Suprapubic skin (tissue), 4 donors: ENCODE measurements at places on chromosomes 11 and 22. TPM values are rescaled to one million over a fixed set of nuclear protein-coding genes. Genes with fewer than 3 reads are reported as not detected.

GRCh38 chr11:33906484-33907186 is 14.8 kb upstream of the LMO2 start:
- DNase-seq, result no peak

- DNase-seq, result no peak
These were observed 43.0 kb upstream of the API5 start for GRCh38 chr11:43268786-43269185.

DNA sequence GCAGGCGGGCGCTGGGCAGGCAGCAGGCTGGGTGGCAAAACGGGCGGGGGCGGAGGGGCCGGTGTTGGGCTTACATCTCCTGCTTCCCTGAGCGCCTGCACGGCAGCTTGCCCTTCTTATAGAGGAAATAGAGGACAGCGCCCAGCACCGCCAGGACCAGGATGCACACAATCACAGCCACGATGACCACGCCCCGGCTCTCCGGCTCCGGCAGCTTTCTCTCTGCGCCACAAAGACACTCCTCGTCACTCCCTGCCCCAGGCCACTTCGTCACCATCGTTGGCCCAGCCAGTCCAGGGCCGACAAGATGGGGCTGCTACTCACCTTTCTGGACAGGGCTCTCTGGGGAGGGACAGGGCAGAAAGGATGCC is 6.3 kb downstream of the MCAM start:
- no peak for DNase-seq

DNA sequence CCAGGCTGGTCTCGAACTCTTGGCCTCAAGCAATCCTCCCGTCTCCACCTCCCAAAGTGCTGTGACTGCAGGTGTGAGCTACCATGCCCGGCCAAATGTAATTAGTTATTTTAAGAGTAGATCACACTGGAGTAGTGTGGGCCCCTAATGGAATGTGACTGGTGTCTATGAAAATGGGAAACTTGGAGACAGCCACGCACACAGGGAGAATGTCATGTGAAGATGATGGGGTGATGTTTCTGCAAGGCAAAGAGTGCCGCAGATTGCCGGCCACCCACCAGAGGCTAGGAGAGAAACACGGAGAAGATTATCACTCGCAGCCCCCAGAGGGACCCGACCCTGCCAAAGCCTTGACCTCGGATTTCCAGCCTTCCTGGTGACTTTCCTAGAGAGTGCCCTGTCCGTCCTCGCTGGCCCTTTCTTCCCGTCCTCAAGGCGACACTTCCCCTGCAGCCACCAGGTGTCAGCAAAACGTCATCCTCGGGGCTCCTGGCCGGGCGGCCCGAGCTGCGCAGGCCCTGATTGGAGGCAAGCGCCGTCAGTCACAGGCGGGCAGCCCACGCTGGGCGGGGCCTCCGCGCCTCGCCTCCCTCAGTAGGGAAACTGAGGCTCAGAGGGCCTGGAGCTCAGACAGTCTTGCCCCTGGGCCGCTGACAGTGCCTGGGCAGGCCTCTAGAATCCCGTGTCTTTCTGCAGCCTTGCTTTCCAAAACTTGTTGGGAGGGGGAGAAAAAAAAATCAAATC is 16.3 kb downstream of the CRYBB2 start:
- no peak for DNase-seq

Gene OR10A4
- not detected for total RNA-seq

DNA sequence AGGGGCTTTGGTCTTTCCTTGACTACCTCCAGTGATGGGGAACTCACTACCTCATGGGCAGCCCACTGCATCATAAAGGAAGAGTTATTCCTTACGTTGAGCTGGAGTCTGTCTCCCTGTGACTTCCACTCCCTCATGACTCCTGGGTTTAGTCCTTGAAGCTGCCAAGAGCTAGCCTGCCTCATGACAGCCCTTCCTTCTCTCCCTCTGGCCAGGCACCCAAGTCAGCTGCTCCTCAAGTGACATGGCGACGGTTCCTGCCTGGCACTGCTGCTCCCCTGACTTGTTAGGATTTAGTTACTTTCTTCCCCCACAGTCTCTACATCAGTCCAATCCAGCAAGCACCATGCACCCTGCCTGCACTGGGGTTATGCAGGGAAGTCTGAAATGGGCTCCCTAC is 196.1 kb upstream of the TBCEL start:
- DNase-seq, result no peak

DNA sequence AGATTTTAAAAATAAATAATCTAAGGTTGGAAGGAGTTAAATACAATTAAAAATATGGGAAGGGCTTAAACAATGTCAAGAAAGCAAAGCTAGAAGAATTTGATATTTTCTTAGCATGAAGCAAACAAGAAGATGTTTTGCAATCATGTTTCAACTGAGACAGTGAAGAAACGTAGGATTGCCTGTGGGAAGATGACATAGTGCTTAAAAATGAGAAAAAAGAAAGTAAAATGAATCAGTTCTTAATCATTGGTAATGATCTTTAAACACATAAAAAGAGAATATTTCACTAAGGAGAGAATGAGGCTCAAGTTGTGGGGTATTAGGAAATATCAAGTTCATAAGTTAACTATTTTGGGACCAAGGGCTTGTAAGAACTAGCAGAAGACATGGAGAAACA is 855.0 kb downstream of the METTL15 start:
- DNase-seq, result no peak

GRCh38 chr11:64813826-64814225 is 3.5 kb upstream of the MEN1 start:
- DNase-seq, result no peak

Gene HEPHL1
- total RNA-seq, result 1.8 TPM

Gene TTC36
- total RNA-seq, result not detected

Gene DRD4
- total RNA-seq, result 1.2 TPM

GRCh38 chr11:97087419-97087818 is 697.6 kb downstream of the JRKL start:
- no peak for DNase-seq

- DNase-seq, result peak; percentile 54
These were observed 27.7 kb upstream of the MUC5B start for GRCh38 chr11:1194977-1195681.

- DNase-seq, result no peak
These were observed 41.1 kb upstream of the TPBGL start for GRCh38 chr11:75199412-75199955.

DNA sequence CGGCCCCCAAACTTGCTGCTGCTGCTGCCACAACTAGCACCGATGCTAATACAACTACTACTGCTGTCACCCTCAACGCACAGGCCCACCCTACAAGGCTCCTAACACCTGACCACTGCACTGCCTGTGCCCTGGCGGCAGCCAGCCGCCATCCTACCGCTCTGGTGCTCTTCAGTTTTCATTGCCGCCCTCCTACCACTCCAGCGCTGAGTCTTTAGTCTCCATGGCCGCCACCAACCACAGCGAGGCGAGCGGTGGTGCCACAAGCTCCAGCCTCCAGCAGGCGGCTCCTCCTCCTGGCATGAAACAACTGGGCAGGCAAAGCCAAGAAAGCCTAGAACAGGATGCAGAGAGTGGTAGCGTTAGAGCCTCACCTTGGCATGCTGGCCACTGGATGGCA is 5.0 kb upstream of the RFPL3 start:
- no peak for DNase-seq

Gene OR8G5
- total RNA-seq, result not detected

- DNase-seq, result no peak
These were observed 6.3 kb downstream of the ZBTB3 start for GRCh38 chr11:62747475-62748160.

GRCh38 chr22:17924735-17925364 is 99.5 kb downstream of the MICAL3 start:
- DNase-seq, result peak; percentile 45

DNA sequence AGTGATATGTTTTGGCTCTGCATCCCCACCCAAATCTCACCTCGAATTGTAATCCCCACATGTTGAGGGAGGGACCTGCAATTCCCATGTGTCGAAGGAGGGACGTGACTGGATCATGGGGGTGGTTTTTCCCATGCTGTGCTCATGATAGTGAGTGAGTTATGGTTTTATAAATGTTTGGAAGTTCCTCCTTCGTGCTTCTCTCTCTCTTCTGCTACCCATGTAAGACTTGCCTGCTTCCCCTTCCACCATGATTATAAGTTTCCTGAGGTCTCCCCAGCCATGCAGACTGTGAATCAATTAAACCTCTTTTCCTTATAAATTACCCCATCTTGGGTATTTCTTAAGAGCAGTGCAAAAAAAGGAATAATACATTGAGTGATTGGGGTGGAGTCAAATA is 7.3 kb upstream of the CEP295 start:
- no peak for DNase-seq

DNA sequence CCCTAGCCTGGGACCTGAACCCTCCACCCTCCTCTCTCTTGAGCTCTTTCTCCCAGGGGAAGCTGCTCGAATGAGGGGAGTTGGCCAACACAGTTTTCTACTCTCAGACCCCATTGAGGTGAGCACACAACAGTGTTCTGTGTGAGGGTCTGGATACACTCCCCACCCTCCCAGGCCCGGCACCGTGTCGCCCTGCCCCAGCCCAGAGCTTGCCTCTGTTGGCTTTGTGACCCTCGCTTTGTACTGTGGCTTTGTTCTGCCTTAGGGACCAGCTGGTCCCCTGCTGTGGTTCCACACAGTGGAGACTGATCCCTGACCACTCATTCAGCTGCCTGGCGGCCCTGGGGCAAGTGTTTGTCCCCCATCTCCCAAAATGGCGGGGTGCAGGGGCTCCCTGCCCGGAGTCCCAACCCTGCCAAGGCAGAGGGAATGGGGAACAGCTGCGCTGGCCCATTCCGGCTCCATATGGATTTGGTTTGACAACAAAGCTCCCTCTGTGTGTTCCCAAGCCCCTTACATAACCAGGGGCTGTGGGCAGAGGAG is 8.3 kb downstream of the ST3GAL4 start:
- peak; percentile 57 for DNase-seq

DNA sequence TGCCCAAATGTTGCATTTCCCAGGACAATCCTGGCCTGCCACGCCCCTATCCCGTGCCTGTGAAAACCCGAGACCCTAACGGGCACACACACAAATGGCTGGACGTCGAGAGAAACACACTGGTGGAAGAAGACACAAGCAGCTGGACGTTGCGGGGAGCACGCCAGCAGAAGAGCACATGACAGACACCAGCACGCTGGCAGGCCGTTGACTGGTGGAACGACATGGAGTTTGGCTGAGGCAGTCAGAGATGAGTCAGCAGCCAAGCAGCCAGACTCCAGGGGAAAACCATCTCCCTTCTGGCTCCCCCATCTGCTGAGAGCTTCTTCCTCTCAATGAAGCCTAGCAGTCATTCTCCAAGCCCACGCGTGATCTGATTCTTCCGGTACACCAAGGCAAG is 606.7 kb upstream of the LRRC4C start:
- no peak for DNase-seq

GRCh38 chr22:47586038-47586437 is 823.6 kb downstream of the TBC1D22A start:
- DNase-seq, result peak; percentile 3

DNA sequence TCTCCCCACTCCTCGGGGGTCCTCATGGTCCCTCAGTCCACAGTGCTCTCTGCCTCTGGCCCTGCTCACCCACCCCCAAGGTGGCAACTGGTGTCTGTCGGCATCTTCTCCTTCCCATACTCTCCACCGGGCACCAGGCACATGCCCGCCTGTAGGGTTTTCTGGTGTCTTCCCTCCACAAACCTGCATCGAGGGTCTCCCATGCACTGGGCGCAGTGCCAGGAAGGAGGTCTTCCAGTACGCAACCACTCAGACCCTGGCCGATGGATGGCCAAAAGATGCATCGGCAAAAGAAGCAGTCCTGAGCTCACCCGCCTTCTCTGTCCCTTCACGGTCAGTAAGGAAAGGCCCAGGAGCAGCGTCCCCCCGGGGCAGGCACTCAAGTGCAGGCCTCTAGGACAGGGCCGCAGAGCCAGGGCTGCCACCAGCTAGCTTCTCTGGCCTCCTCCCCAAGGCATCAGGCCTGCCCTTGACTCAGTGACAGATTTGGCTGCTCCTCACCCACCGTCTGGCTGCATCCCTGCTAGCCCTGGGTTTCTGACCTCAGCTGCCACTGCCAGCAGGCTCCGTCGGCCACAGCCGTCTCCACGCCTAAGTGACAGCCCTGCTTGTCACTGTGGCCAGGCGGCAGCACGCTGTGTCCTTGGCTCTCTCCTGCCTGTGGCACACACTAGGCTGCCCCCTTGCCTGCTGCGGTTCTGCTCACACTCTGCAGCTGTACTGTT is 32.1 kb upstream of the IGSF9B start:
- no peak for DNase-seq

DNA sequence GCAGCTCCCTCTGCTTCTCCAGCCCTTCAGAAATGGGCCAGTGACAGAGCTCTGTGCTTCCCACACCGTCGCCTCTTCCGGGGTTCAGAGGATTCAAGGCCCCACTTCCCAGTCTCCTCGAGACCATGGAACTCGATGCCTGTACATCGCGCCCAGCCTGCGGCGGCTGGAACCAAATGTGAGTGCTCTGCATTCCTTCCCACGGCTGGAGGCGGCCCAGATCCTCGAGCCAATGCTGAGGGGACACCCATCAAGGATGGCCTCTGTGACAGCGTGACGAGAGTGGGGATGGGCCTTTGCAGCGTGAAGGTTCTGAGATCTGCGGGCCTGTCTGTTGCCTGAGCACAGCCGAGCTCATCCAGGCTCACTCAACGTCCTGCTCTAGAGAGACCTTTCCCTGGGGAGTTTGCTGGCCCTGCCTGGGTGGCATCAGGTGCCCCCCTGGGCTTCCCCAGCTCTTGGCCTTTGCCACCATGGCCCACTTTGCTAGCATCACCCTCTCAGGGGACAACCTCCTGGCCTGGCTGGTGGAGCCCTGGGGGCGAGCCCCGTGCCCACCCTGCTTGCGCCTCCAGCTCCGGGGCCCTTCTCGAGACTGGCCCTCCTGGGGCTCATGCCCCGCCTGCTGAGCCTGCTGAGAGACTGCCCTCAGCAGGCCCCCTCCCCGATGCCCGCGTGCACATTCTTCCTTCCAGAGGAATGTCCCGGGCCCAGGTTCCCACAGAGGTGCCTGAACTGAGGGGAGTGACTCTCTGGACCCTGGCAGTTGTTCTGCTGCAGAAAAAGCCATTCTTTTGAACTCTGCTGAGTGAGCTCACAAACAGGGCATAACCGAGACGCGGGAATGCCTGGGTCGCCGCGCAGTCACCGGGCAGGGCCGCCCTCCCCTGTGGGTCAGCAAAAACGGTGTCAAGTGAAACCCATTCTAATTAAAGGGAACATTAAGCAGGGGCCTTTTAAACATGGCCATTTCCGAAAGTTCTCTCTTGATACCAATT is 7.3 kb upstream of the MYEOV start:
- no peak for DNase-seq

- no peak for DNase-seq
These were observed 26.4 kb downstream of the FBLN1 start for GRCh38 chr22:45529105-45529504.

- DNase-seq, result no peak
These were observed 7.8 kb upstream of the FAT3 start for GRCh38 chr11:92216789-92217188.

- DNase-seq, result no peak
These were observed 5.9 kb downstream of the IL10RA start for GRCh38 chr11:117992136-117992535.

GRCh38 chr11:102346456-102346747 is 612 bp upstream of the BIRC2 start:
- no peak for DNase-seq

Gene LRRC32
- 14.9 TPM for total RNA-seq

Gene SHANK2
- total RNA-seq, result 13.9 TPM

GRCh38 chr11:92625894-92626293 is 343.6 kb upstream of the MTNR1B start:
- no peak for DNase-seq

Gene CABP7
- total RNA-seq, result not detected
